Small intestine (tissue), 16 donors: ENCODE measurements at places on chromosomes 2 and 18. TPM values are rescaled to one million over a fixed set of nuclear protein-coding genes. Genes with fewer than 3 reads are reported as not detected.

The FHOD3 gene
- polyA plus RNA-seq = 0.22 TPM

GRCh38 chr18:6363216-6363615, 51.5 kb downstream of the L3MBTL4 start:
- H3K36me3 ChIP-seq = no peaks in the 10 kb centered on the region
- DNase-seq = no peak
- no peak overlapping the region for H3K27ac ChIP-seq
- no peaks in the 10 kb centered on the region for H3K4me1 ChIP-seq
- H3K4me3 ChIP-seq = no peak overlapping the region

GRCh38 chr2:124081154-124081716, 56.1 kb downstream of the CNTNAP5 start:
- DNase-seq = peak; percentile 81
- no peak overlapping the region for H3K4me3 ChIP-seq
- H3K4me1 ChIP-seq = no peaks in the 10 kb centered on the region
- no peaks in the 10 kb centered on the region for H3K27me3 ChIP-seq

GRCh38 chr2:151475071-151475470, 65.4 kb downstream of the RIF1 start:
- DNase-seq = no peak
- H3K36me3 ChIP-seq = peaks cover 2% of the 10 kb centered on the region
- H3K27ac ChIP-seq = no peak overlapping the region

DNA sequence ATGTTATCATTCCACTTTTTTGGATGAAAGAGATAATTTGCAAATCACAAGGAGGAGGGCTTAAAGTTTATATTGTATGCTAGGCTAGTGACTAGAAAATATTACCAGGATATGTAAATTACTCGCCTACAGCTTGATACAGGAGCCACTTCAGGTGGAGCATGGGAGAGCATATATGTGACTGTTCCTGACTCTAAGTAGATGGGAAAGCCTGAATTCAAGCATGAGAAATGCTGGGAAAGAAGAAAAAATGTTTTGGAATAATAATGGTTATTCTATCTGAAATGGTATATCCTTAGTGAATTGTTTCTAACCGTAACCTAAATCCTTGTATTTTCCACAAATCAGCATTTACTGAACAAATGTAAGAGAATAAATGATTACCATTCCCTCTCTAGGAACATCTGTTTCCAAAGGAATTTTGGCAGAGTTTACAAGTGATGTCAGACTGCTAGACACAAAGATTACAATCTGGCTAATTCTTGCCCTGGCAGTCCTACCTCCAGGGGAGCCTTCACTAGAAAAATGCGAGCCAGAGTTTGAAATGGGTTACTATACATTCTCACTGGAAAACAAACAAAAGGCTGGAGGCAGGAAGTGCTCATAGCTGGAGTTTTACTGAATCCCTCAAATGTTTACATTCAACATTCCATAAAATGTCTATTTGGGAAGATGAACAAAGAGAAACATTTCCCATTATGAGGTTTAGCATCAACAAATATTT, 129.4 kb upstream of the MAPRE2 start:
- H3K27me3 ChIP-seq = no peaks in the 10 kb centered on the region
- no peak overlapping the region for H3K4me3 ChIP-seq
- no peak for DNase-seq
- no peaks in the 10 kb centered on the region for H3K36me3 ChIP-seq

- no peaks in the 10 kb centered on the region for H3K27me3 ChIP-seq
- H3K36me3 ChIP-seq = no peaks in the 10 kb centered on the region
These were observed 99.5 kb downstream of the FHOD3 start for GRCh38 chr18:36397033-36397432.

The CRYGD gene
- polyA plus RNA-seq = 0.15 TPM

GRCh38 chr2:96114903-96115581, 1.3 kb downstream of the ADRA2B start:
- no peak for DNase-seq
- no peaks in the 10 kb centered on the region for H3K36me3 ChIP-seq
- no peak overlapping the region for H3K4me3 ChIP-seq

GRCh38 chr2:175449616-175450015, 268.1 kb upstream of the ATP5MC3 start:
- no peaks in the 10 kb centered on the region for H3K27me3 ChIP-seq
- H3K36me3 ChIP-seq = no peaks in the 10 kb centered on the region
- no peak overlapping the region for H3K27ac ChIP-seq
- no peak for DNase-seq
- H3K4me3 ChIP-seq = no peak overlapping the region

DNA sequence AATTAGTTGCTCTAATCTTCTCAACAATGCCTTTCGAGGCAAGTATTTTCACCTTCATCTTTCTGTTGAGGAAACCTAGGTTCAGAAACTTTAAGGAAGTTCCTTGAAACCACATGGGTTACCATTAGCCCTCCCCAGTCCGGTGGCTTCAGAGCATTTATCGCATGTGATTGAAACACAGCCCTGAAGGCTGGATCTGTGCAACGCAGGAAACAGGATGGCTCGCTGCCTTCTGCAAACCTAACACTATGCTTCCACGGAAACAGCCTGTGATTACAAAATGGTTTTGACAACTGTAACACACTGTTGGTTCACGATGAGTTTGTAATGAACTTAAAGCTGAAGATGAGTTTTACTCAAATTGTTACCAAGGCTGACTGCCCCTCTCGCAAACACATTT, 68.5 kb downstream of the EPB41L3 start:
- H3K4me1 ChIP-seq = no peaks in the 10 kb centered on the region
- no peak overlapping the region for H3K4me3 ChIP-seq
- H3K27ac ChIP-seq = no peak overlapping the region
- DNase-seq = no peak

The TMEM163 gene
- 0.13 TPM for polyA plus RNA-seq

The CCDC74B gene
- polyA plus RNA-seq = not detected

DNA sequence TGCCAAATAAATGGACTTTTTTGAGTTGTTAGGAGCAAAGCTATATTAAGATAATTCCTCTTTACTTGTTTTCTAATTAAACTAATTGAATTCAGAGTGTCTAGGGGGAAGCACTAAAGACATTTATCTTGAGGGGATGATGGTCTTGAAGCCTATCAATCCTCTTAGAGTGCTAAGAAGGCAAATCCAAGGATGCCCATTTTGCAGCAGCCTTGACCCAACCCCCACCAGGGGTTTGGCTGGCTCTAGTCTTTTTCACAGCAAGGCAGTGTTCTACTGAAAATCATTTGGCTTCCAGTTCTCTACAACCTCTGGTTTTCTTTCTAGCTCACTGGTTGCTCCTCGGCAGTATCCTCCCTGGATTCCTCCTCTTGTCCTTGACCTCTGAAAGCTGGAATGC, 6.5 kb upstream of the RAX start:
- no peaks in the 10 kb centered on the region for H3K36me3 ChIP-seq
- DNase-seq = no peak
- no peak overlapping the region for H3K4me3 ChIP-seq
- no peak overlapping the region for H3K27ac ChIP-seq
- H3K27me3 ChIP-seq = peaks cover 9% of the 10 kb centered on the region

GRCh38 chr18:2009942-2010697, 561.2 kb downstream of the METTL4 start:
- H3K27ac ChIP-seq = no peak overlapping the region
- H3K4me3 ChIP-seq = no peak overlapping the region
- H3K36me3 ChIP-seq = no peaks in the 10 kb centered on the region
- no peaks in the 10 kb centered on the region for H3K4me1 ChIP-seq

DNA sequence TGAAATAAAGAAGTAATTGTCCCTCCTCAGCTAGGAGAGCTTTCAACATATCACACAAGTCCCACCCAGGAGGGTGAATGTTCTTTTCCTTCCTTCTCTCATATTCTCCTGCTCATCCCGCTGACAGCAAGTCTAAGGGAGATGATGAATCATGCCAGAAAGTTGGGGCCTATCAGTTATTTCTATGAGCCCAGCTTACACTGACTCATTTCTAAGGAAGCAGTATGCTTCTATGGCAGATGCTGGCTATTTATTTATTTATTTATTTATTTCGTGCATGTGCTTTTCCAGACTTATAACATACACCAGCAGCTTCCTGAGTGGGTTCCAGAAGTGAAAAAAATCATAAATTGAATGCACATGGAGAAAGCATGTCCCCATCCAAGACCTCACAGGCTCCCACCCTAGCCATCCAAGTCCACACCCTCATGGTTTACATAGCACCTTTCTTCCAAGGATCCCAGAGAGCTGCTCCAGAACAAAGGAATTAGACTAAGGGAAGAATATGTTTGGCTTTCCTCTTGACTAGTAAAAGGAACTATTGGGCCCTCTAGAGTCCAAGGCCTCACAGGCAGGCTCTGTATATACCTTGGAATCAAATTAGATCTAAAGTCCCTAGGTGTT, 1074.2 kb upstream of the ZEB2 start:
- no peak for DNase-seq
- H3K4me3 ChIP-seq = no peak overlapping the region
- no peak overlapping the region for H3K27ac ChIP-seq
- no peaks in the 10 kb centered on the region for H3K4me1 ChIP-seq
- no peaks in the 10 kb centered on the region for H3K36me3 ChIP-seq

DNA sequence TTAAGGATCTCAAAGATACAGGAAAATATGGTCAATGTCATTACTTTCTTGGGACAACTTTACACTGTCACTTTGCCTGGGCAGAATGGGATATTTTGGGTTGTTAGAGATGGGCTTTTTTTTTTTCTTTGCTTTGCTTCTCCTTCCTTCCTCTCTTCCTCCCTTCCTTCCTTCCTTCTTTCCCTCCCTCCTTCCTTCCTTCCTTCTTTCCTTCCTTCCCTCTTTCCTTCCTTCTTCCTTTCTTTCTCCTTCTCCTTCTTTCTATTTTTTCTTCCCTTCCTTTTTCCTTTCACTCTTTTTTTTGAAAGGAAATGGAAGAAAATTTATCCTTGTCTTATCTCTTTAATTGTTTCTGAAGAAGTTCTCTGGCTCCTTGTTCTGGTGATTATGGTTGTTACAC, 180.0 kb upstream of the CCDC68 start:
- H3K36me3 ChIP-seq = no peaks in the 10 kb centered on the region
- H3K27me3 ChIP-seq = no peaks in the 10 kb centered on the region
- DNase-seq = no peak
- H3K27ac ChIP-seq = no peak overlapping the region

The TSN gene
- 17.0 TPM for polyA plus RNA-seq

The RNASEH1 gene
- polyA plus RNA-seq = 5.1 TPM

The TMEFF2 gene
- polyA plus RNA-seq = not detected

GRCh38 chr2:223099561-223099960, 47.6 kb downstream of the KCNE4 start:
- H3K4me3 ChIP-seq = no peak overlapping the region
- H3K27me3 ChIP-seq = no peaks in the 10 kb centered on the region
- H3K27ac ChIP-seq = no peak overlapping the region
- DNase-seq = no peak
- no peaks in the 10 kb centered on the region for H3K4me1 ChIP-seq

DNA sequence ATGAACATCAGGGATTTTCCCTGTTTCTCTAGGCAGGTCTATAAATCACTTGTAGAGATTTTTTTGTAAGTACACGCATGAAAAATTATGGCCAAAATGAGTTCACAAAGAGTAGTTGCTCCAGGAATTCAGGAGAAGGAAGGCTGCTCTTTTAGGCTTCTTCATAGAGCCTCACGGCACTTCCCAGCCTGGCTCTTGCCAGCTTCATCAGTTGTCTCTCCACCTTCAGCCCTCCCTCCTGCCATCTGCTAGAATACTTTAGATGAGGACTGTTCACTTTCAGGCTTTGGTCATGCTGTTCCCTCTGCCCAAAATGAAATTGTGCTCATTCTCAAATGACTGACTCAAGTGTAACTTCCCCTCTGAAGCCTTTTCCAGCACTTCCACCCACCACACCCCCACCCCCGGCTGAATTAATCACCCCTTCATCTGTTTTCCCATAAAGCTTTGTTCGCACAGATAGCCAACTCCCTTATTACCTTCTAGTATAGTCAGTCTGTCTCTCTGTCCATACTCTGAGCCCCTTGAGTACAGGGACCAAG, 1.8 kb upstream of the ABCA12 start:
- H3K4me3 ChIP-seq = no peak overlapping the region
- no peak overlapping the region for H3K27ac ChIP-seq
- DNase-seq = no peak
- no peaks in the 10 kb centered on the region for H3K27me3 ChIP-seq
- H3K4me1 ChIP-seq = no peaks in the 10 kb centered on the region

The DYSF gene
- 1.9 TPM for polyA plus RNA-seq

- H3K27me3 ChIP-seq = no peaks in the 10 kb centered on the region
- H3K4me1 ChIP-seq = peaks cover 25% of the 10 kb centered on the region
- DNase-seq = no peak
- no peak overlapping the region for H3K4me3 ChIP-seq
- no peaks in the 10 kb centered on the region for H3K36me3 ChIP-seq
These were observed 23.4 kb upstream of the REEP1 start for GRCh38 chr2:86360776-86361175.

- H3K4me1 ChIP-seq = peaks cover 15% of the 10 kb centered on the region
- H3K27me3 ChIP-seq = no peaks in the 10 kb centered on the region
These were observed 14.5 kb downstream of the CYB5A start for GRCh38 chr18:74277296-74277695.

DNA sequence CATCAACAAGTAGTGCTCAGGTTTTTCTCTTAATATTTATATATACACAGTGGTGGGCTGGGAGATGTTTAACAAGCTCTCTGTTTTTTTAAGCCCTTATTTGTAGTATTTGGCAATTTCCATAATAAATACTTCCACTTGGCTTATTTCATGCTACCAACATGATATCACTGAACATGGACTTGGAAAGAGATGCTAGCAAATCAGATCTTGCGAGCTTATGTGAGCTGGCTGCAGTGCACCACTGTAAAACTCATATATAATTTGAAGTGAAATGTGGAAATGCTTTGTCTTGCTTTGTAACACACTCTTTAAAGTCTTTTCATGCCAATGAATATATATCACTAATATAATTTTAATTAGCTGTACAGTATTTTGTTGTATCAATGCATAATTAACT, 155.7 kb downstream of the ALK start:
- no peak overlapping the region for H3K27ac ChIP-seq
- no peak for DNase-seq
- no peak overlapping the region for H3K4me3 ChIP-seq
- H3K27me3 ChIP-seq = no peaks in the 10 kb centered on the region

GRCh38 chr2:101500860-101501259, 25.9 kb upstream of the RFX8 start:
- no peaks in the 10 kb centered on the region for H3K4me1 ChIP-seq
- no peak overlapping the region for H3K4me3 ChIP-seq
- DNase-seq = no peak
- no peaks in the 10 kb centered on the region for H3K27me3 ChIP-seq

GRCh38 chr2:241228081-241228859, 39.8 kb downstream of the ANO7 start:
- DNase-seq = no peak
- H3K4me1 ChIP-seq = peaks cover 2% of the 10 kb centered on the region
- H3K27ac ChIP-seq = no peak overlapping the region
- H3K27me3 ChIP-seq = no peaks in the 10 kb centered on the region

- no peaks in the 10 kb centered on the region for H3K27me3 ChIP-seq
- H3K27ac ChIP-seq = no peak overlapping the region
- no peak overlapping the region for H3K4me3 ChIP-seq
- DNase-seq = no peak
These were observed 181.6 kb downstream of the SMAD7 start for GRCh38 chr18:48769006-48769636.

GRCh38 chr2:80591233-80591632, 286.7 kb upstream of the LRRTM1 start:
- no peak overlapping the region for H3K27ac ChIP-seq
- no peak for DNase-seq
- no peaks in the 10 kb centered on the region for H3K4me1 ChIP-seq
- no peak overlapping the region for H3K4me3 ChIP-seq

The PRKAG3 gene
- polyA plus RNA-seq = not detected
